Thymus (tissue), 14 donors: ENCODE measurements at places on chromosomes 5 and 9.
A peak's percentile ranks its signal among the peaks of the same experiment; 100 is the strongest.

DNA sequence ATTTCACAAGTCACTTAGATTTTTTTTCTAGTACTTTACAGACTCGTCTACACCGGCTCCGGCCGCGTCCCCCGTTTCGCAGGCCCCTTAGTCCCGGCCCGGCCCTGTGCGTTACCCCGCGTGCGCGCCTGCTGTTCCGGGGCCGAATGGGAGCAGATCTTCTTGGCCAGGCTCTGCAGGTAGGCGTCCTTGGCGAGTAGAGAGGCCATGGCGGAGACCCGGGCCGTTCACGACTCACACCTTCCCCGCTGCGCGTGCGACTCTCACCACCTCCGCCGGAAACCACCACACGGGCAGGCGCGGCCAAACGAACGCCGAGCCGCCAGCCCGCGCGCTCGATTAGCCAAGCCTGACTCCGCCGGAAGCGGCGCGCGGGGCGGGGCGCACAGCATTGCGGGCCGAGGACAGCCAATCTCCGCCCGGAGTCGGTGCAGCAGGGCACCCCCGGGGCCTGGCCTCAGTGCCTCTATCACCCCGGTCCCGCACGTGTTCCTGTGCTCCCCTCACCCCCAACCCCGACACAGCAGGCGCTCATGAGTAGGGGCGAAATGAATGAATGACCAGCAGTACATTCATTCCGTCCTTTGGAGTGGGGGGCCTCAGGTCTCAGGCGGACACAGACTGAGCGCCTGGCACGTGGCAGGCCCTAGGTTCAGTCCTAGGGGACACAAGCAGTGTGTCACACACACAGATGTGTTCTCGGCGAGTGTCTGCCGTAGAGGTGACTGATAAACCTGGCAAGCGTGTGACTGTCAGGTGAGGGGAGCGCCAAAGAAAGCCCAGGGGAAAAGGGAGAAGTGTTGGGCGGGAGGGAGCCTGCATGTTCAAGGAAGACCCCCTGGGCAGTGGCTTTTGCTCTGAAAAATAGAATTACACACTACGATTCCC, at the start of gene SURF6:
Gene SURF6, minus strand, starts transcription at position 265 of the 888 bp plus-strand sequence. Its CDS starts 56 bp downstream, at position 209.
- DNase-seq, result peak; percentile 84

DNA sequence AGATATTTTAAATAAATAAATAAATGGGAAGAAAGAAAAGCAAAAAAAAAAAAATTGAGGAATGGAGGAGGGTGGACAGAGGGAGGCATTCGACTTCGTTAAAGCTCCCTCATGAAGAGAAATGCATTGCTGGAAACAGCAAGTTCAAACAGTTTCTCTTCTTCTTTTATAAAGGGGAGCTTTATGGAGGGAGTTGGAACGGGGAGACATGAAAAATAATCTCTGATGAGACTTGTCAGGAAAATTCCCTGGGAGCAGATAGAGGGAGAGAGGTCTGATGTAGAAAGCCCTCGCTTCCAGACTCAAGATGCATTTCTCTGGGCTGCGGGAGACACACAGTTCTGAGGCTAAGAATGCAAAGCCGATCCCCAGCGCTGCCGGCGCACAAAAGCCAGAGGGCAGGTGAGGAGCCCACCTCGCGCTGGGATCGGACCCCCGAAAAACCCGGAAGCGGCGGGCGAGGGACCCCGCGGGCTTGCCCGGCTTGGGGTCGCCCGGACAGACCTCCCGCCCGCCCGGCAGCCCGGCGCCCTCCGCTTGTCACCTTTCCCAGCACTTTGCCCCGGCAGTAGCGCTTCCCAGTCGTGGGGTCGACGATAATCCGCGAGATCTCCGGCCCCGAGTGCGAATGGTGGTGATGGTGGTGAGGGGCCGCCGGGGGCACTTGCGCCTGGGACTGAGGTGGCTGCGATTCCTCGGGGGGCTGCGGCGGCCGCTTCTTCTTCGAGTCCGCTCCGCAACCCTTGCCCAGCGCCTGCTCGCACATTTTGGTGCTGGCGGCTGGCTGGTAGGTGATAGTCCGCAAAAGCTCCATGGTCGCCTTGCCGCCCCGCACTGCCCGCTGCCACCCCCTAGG, 512 bp downstream of the PLK2 start:
- peak; percentile 23 for DNase-seq

- DNase-seq, result no peak
Observed at GRCh38 chr5:151144275-151144674, 13.3 kb downstream of the ANXA6 start.

DNA sequence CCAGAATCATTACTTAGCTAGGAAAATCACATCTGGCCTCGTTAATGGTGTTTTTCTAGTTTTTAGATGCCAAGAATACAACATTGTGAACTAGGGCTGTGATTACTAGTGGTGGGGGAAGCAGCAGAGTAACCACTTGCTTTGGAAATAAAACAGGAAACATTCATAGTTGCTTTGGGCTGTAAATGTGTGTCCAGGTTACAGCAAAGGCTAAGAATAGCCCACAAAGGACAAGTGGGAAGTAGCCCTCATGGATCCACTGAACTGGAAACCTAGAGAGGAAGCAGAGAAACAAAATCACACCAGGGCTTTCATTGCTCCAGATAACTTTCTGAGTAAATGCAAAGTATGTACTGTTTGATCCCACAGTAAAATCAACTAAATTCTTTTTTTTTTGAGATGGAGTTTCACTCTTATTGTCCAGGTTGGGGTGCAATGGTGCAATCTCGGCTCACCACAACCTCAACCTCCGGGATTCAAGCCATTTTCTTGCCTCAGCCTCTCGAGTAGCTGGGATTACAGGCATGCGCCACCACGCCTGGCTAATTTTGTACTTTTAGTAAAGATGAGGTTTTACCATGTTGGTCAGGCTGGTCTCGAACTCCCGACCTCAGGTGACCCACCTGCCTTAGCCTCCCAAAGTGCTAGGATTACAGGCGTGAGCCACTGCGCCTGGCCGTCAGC, 56.2 kb upstream of the TNFSF15 start:
- no peak for DNase-seq

GRCh38 chr5:31492869-31493268, 39.0 kb downstream of the DROSHA start:
- no peak for DNase-seq

GRCh38 chr5:1008451-1009358, at the start of gene NKD2:
TSS of gene NKD2 (plus strand) at chr5:1008802. CDS start at chr5:1009058, 256 bp downstream.
- no peak for DNase-seq

DNA sequence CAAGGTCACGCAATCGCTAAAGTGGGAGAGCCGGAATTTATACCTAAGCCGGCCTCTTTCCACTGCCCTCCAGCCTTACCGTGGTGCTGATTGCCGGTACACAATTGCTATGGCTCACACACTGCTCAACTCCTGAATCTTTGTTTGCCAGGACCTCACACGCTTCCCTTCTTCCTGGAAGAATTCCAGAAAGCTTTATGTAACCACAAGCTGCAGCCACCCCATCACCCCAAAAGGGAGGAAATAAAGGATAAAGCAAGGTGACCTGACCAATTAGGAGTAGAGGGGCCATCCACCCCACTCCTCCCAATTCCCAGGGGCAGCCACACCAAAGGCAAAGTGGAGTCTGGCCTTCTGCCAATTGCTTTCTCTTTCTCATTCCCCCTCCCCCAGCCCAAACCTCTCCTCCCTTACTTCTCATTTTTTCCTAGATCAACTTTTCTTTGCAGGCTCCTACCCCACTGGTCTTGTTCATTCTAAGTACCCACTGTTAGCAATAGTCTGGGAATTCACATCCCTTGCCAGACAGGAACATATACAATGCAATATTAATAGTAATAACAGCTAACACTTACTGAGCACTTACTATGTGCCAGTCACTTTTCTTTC, 18.0 kb upstream of the CDC23 start:
- no peak for DNase-seq

GRCh38 chr9:21452681-21453080, 12.4 kb downstream of the IFNA1 start:
- DNase-seq, result no peak

DNA sequence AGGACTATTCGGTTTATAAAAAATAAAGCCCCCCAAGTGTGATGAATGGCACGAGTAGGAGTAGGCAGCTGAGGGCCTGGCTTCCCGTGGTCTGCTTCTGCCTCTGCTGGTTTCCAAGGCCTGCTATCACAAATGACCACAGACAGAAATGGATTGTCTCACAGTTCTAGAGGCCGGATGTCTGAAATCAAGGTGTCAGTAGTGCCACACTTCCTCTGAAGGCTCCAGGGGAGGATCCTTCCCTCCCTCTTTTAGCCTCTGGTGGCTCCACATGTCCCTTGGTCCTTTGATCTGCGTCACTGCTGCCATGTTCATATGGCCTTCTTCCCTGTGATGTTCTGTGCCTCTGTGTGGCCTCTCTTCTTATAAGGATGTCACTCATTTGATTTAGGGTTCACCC, 15.1 kb downstream of the PRKACG start:
- DNase-seq, result no peak

DNA sequence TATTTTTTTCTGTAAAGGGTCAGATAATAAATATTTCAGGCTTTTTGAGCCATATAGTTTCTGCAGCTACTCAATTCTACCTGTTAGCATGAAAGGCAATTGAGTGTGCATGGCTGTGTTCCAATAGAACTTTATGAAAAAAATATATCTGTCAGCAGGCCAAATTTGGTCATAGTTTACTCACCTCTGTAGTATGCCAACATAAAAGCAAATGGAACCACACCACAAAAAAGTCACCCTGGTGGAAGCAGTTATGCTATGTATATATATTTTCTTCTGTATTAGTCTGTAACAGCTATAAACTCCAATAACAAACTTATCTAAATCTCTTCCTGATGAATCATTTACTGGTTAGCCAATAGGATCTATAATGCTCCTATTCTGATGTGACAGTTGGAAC, 3.4 kb downstream of the SLC38A9 start:
- DNase-seq, result no peak

DNA sequence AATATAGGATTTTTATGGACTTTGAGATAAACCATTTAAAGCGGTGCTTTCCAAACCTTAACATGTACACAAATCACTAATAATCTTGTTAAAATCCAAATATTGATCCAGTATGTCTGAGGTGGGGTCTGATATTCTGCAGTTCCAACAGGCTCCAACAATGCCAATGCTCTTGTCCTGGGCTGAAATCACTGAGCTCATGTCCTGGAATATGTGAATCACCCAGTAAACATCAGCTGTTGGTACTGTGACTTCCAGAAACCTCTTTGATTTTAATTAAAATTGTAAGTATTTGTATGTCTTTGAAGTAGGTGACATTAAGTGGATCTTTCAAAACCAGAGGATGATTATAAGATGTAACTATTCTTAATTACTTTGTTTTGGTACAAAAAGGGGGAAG, 52.8 kb upstream of the CAST start:
- DNase-seq, result no peak

DNA sequence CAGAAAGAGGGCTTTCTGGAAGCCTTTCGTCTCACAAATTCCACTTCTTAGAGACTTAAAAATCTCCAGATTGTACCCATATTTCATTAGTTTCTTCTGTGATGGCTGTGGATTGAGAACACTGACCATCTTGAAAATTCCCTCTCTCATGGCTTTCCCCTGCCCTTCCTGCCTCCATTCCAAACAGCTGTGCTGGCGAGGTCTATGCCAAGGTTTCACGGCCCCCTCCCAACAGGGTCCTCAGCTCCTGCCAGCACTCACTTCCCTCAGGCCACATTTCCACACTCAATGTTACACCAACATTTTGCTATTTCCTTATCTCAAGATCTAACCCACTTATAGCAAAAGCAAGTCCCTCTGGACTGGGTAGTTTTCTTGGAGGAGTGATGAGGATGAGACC, 40.3 kb upstream of the EQTN start:
- no peak for DNase-seq

DNA sequence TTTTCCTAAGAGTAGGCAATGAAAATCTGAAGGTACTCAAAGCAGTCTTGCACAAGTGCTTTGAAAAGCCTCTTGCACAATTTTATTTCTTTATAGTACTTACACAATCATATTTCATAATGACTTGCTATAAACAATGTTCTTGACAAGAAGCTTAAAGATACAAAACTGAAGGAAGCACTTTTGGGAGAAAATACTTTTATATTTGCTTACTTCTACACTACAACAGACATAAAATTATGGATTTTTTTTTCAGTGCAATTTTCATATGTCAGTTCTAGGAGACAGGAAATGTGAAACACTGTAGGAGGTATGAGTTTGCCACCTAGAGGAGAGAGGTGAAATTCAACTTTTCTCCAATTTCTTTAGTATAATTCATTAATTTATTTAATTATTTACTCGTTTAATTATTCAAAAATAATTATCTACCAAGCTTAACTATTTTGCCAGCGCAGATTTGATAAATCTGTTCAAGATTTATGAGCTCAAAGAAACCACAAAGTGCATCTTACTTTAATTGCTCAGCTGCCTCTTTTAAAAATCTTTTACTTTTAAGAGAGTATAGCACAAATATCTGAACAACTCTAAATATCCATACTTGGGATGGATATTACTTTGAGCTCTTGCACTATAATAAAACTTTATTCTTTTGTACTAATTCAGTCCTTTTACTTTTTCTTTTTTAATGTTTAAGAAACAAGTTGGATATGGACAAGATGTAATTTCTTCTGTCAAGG, 29.0 kb upstream of the CDKN2B start:
- DNase-seq, result no peak

DNA sequence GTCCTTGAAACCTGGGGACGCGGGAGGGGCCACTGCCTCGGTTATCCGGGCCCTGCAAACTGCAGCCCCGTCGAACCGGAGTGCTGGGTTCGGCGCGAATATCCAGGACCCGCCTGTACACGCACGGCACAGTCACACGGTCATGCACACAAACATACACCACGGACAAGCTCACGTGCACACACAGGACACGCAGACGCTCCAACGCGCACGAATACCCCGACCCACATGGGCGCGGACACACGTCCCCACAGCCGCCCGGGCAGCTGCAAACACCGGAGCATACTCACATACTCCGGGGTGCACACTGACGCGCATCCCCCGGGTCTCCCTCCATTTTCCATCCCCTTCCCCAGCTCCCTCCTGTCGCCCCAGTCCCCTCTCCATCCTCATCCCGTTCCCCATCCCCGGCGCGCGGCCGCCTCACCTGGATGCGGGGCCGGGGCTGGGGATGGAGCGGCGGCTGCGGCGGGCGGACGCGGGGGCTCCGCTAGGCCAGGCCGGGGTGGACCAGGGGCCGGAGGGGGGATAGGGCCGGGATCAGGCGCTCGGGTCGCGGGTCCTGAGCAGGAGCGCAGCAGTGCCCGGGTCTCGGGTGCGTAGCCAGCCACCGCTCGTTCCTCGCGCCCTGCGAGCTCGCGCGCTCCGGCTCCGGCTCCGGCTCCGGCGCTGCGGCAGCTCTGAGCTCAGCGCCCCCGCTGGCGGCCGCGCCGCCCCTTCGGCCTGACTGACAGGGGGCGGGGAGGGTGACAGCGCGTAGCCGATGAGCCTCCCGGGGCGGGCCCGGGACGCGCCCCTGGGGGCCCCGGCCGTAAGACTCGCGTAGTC, at the start of the genes EIF4E1B and SNCB:
Gene EIF4E1B, plus strand, starts transcription at position 823 of the 828 bp plus-strand sequence. CDS start 12,113 bp downstream, outside the sequence.
Gene SNCB, minus strand, starts transcription at position 682 of the 828 bp plus-strand sequence. CDS start 880 bp downstream, outside the sequence.
- DNase-seq, result no peak

DNA sequence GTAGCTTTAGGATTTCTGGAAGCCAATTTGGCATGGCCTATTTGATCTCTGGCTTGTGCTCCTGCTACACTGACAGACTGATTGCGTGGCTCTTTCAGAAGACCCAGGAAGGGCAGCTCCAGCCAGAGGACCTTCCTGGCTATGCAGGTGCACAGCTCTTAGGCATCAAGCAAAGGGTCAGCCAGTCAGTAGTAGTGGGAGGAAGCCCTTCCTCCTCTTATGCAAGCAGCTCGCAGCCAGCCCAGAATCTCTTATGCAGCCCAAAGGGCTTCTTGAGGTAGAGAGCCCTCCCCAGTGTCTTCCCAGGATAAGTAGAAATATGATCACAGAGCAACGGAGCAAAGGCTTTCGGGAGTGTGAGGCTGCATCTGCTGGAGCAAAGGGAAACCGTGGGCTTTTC, 43.2 kb downstream of the SLC36A1 start:
- DNase-seq, result no peak

GRCh38 chr9:127005770-127006314, 91.3 kb downstream of the RALGPS1 start:
- no peak for DNase-seq

- no peak for DNase-seq
Observed at GRCh38 chr9:2679011-2679410, 38.3 kb upstream of the KCNV2 start.
